Stimulated activated CD8-positive, alpha-beta memory T cell treated with anti-CD3 and anti-CD28 coated beads, Interleukin-4, amount 100 ng/mL, for 1 hour (primary cell): ENCODE measurements at places on chromosomes 16 and 17.

GRCh38 chr16:73125850-73126524 is 78.1 kb upstream of the ZFHX3 start:
- DNase-seq, result no peak

DNA sequence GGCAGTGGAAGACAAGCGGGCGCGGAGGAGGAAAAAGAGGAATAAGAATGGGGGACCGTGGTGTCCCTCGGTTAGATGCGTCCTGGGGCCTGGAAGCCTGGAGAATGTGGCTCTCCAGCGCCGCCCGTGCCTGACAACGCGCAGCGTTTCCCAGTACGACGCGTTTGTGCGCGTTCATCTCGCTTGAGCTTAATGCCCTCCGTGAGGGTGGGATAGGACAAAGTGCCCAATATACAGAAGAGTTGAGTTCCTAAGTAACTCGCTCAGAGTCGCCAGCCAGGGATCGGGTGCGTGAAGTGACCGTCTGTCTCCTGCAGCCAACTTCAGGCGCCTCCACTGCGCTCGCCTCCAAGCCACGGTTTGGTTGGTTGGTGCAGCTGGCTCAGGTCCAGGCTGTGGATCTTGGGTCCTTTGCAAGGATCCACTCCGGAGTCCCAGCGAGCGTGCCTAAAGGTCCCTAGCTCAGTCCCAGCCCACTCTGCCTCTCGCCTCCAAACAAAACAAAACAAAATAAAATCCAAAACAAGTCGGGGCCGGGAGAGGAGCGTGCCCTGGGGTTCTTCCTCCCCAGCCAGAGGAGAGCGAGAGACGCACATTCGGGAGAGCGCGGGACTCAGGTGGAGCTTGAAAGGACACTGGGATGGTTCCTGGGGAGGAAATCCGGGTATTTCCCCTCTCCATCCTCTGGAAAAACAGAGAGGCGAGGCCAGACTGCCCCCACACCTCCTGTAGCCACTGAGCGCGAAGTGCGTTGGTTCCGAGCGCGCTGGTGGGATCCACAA is 974 bp downstream of the GALR2 start:
- DNase-seq, result no peak

GRCh38 chr16:68081861-68082628 is 3.1 kb upstream of the NFATC3 start:
- no peak for DNase-seq

DNA sequence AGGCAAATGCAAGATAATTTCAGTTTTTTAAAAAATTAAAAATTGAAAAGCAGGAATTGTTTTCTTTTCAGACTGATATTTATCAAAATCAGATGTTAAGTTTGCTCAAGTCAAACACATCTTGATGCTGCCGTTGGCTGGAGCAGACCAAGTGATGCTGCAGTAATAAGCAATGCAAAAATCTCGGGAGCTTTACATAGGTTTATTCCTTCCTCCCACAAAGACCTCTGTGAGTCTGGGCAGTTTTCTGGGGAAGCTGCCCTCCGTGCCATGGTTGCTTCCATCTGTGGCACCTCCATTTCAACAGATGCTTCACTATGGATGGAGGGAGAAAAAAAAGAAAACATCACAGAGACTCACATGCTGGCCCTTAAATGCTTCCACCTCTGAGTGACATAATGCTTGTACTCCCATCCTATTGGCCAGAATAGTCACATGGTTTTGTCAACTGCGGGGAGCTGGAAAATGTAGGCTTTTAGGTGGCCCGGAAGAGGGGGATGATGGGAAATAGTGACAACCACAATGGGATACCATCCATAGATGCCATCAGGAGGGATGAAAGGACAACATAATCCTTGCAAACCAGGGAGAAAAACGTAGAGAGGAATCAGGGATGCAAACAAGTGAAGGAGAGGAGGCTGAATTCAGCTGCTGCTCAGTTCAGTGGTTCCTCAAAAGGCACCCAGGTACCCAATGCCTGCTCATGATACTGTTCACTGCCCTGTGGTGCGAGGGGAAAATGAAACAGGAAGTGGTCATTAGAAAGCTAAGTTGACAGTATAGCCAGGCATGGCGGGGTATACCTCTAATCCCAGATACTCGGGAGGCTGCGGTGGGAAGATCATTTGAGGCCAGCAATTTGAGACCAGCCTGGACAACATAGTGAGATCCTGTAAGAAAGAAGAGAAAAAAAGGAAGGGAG is 13.5 kb upstream of the ERCC4 start:
- no peak for DNase-seq

DNA sequence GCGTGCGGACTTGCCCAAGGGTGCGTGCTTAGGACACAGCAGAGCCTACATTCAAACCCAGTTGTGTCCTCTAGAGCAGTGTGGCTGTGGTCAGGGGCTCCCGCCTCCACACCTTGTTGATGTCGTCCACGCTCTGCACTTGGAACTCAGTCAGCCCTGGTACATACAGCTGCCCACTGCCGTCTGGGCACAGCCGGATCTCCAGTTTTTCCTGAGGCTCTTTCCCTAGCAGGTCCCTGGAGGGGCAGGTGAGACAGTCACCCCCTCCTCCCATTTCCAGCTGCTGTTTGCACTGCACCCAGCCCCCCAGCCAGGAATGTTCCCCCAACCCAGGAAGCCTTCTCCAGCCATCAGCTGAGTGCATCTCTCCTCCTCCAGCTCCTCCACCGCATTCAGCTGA is 25.7 kb downstream of the KATNB1 start:
- DNase-seq, result no peak
